ENCODE measurements at places on chromosomes 1 and 21. TPM values are rescaled to one million over a fixed set of nuclear protein-coding genes. Genes with fewer than 3 reads are reported as not detected.

TGFB2 gene
- total RNA-seq, result 237 TPM

DNA sequence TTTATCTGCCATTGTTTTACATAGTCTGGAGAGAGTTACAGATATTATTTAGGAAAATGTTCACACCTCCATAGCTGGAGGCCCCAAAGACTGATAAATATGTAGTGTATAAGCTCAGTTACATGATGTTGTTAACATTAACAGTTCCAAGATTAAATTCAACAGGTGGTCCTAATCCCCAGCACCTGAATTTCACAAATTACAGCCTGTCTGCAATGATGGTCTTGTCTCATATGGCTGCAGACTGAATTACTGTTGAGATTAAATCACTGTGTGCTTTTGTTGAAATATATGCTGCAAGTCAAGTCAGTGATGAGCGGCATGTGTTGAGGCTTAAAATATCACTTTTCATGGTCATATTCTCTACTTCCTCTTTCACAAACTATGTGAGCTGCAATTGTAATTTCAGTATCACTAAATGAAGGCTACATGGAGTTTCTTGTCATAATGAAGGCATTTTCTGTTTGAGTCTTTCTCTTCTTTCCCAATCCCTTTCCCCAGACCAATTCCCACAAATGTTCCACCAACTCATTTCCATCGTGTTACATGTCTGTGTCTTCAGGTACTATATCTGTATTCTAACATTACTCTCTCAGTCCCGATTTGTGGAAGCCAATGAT is 4.2 kb downstream of the ST6GALNAC5 start:
- no peaks in the 10 kb centered on the region for H3K27me3 ChIP-seq
- no peak for DNase-seq
- peaks cover 12% of the 10 kb centered on the region for H3K4me1 ChIP-seq
- H3K27ac ChIP-seq, result no peak overlapping the region
- no peak overlapping the region for H3K4me3 ChIP-seq

REN gene
- total RNA-seq, result not detected

DNA sequence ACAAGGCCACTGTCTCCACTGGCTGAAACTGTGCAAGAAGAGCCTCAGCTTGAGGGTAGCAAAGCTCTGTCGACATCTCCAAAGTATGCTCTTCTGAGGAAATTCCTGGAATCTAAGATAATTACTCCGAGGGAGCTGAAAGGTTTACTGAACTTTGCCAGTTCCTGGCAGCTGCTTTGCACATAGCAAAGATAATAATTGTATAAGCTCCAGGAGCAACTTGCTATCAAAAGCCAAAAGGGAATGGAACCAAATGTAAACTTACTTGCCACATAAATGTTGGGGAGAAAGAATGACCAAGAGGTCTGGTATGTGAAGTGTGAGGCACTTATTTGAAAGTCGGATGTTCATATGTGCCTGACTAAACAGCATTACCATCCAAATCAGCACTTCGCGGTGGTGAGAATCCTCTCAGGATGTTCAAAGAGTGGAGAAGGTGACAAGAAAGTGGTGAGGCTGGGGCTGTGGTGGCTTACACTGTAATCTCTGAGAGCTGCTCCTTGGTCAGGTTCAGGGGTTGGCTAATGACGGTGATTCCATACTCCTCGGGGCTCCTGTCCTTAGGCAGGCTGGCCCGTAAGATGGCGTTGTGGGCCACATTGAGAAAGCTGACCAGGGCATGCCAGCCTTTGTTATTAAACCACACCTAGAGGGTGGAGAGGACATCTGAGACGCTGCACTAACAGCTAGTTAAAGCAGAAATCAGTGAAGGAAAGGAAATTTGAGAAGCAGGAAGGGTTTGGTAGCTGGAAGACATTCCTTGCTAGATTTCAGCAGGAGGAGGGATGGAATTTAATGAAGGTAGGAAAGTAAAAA is 100.0 kb downstream of the ABCA4 start:
- no peak for DNase-seq
- H3K4me1 ChIP-seq, result peaks cover 41% of the 10 kb centered on the region
- no peak overlapping the region for H3K4me3 ChIP-seq
- no peaks in the 10 kb centered on the region for H3K36me3 ChIP-seq

DNA sequence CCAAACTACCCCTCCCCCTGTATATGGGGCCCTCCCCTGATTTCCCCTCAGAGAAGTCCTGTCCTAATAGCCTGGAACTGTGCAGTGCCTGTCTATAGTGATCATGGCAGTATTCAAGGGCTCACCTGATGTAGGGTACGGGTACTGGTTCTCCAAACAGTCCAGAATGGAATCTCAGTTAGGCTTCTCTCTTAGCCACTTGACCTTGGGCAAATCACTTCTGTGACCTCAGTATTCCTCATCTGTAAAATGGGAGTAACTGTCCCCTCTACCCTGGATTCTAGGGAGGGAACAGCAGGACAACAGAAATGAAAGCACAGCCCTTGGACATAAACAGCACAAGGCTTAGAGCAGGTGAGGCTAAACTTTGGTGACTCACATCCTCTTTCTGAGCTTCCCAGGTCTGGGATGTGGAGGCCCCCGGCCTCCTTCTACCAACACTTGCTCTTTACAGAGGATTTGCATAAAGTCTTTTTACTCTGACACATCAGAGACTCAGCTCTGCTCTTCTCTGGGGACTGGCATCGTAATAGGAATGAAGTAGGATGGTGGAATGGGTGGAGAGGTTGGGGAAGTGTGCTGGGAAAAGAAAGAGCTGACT is 20.0 kb upstream of the PDZK1IP1 start:
- no peaks in the 10 kb centered on the region for H3K36me3 ChIP-seq
- H3K4me1 ChIP-seq, result no peaks in the 10 kb centered on the region
- no peak overlapping the region for H3K27ac ChIP-seq
- H3K4me3 ChIP-seq, result no peak overlapping the region

DNA sequence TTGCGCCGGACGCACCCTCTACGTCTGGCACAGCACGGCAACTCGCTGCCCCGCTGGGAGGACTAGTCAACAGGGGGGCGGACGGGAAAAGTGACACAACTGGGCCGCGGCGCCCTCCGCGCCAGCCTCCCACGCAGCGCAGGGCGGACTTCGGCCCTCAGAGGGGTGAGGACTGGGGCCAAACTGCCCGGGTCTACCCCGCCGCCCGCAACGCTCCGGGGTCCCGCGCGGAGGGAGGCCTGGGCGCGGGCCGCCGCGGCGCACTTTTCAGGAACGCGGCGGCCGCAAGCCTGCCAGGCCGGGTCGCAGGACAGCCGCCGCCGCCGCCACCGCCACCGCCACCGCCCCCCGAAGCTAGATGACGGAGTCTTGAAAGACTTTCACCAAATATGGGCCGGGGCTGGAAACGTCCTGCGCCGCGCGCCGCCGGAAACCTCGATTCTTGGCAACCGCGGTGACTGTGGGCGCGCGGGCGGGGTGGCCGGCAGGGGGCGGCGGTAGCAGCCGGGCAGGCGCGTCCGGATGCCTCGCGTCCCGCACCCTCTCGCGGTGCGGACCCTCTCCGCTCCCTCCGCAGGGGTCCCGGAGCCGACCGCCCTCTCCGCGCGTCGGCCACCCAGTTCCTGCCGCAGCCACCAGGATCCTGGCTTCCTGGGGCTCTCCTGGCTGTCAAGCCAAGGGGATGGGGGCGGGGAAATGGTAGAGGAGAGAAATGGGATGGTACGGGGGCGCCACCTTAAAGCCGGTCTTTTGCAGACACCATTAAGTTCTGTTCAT is 3.7 kb upstream of the CCN1 start:
- peak overlapping the region; percentile 93 for H3K4me3 ChIP-seq
- peaks cover 60% of the 10 kb centered on the region for H3K4me1 ChIP-seq
- peak overlapping the region; percentile 98 for H3K27ac ChIP-seq

DNA sequence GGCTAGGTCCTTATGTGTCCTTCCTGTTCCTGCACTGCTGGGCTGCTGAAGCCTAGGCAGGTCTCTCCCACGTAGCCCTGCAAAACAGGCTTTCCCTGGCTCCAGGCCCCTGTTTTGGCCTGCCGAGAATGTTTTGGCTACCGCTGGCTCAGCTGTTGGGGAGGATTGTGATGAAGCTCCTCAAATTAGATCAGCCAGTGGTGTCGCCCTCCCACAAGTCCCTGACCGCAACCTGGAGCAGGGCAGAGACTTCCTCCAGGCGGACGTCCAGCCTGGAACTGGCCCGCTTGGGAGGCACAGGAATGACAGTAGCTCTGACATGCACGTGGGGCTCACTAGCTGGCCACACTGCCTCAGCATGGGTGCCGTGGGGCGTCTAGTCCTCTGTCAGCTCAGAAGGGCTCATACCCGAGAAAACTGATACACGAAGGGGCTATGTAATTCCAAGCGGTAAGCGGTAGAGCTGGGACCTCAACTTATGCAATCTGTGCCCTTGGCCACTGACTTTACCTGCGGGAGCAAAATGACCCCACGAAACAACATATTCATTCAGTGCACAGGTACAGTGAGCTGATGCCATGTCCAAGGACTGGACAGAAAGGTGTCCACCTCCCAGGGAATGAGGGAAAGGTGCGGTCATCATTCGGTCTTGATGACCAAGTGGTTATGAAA is 26.6 kb downstream of the DHRS3 start:
- H3K27ac ChIP-seq, result no peak overlapping the region
- no peaks in the 10 kb centered on the region for H3K27me3 ChIP-seq
- peaks cover 5% of the 10 kb centered on the region for H3K36me3 ChIP-seq

ARHGAP30 gene
- not detected for total RNA-seq

DNA sequence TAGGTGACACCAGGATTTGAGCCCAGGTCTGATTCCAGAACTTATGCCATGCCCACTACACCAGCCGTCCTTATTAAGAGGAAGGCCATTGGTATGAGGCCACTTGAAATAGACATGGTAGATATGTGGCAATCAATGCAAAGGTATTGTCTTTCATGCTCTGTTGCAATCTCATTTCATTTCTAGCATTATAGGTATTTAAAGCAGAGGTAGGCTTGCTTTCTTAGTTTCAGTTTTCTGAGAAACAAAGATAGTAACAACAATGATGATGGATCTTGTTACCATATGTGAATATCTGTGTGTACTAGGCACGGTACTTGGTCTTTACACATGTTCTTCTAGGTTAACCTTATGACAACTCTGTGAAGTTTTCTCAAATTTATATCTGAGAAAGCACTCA is 113.1 kb downstream of the FGGY start:
- no peaks in the 10 kb centered on the region for H3K36me3 ChIP-seq
- H3K4me3 ChIP-seq, result no peak overlapping the region
- no peaks in the 10 kb centered on the region for H3K27me3 ChIP-seq

GRCh38 chr1:215526147-215526845 is 40.8 kb upstream of the KCTD3 start:
- no peaks in the 10 kb centered on the region for H3K36me3 ChIP-seq
- no peak overlapping the region for H3K27ac ChIP-seq
- no peaks in the 10 kb centered on the region for H3K4me1 ChIP-seq
- peaks cover 12% of the 10 kb centered on the region for H3K27me3 ChIP-seq
- DNase-seq, result no peak

TTLL10 gene
- not detected for total RNA-seq

RPE65 gene
- not detected for total RNA-seq

CSF3R gene
- not detected for total RNA-seq

BMP8B gene
- 0.07 TPM for total RNA-seq

GRCh38 chr1:157363660-157364140 is 188.6 kb downstream of the FCRL5 start:
- no peak overlapping the region for H3K27ac ChIP-seq
- no peak for DNase-seq
- no peak overlapping the region for H3K4me3 ChIP-seq
- no peaks in the 10 kb centered on the region for H3K36me3 ChIP-seq

DNA sequence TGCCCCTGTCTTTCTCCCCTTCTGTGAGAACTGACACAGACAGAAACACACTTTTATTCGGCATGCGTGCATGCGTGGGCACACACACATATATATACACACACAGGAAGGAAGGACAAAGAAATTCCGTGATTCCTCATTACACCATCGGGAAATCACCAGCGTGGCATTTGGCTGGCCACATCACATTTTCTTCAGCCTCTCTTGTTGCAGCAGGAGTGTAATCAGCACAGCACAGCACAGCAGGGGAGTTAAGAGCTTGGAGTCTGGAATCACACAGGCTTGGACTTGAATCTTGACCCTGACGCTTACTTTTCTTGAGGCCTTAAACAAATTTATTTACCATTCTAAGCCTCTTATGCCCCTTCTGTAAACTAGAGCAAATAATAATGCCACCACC is 45.3 kb upstream of the EPHA8 start:
- H3K27me3 ChIP-seq, result no peaks in the 10 kb centered on the region
- DNase-seq, result no peak
- peaks cover 51% of the 10 kb centered on the region for H3K36me3 ChIP-seq
- no peak overlapping the region for H3K27ac ChIP-seq

ATP6V1G3 gene
- total RNA-seq, result not detected

- H3K27ac ChIP-seq, result no peak overlapping the region
- H3K4me1 ChIP-seq, result no peaks in the 10 kb centered on the region
- no peak for DNase-seq
- no peaks in the 10 kb centered on the region for H3K36me3 ChIP-seq
- H3K4me3 ChIP-seq, result no peak overlapping the region
These were observed 32.1 kb upstream of the CCDC190 start for GRCh38 chr1:162892906-162893611.

All from chondrocyte (in vitro differentiated cells).